COR-L47 (cell line): ENCODE measurements at places on chromosomes 5 and 9.

- no peak for DNase-seq
These were observed 5.9 kb downstream of the KCNMB1 start for GRCh38 chr5:170383227-170383626.

GRCh38 chr9:125532412-125532811, 174.6 kb downstream of the MAPKAP1 start:
- DNase-seq, result no peak

- DNase-seq, result no peak
These were observed 455.1 kb downstream of the EFNA5 start for GRCh38 chr5:107215611-107216010.

GRCh38 chr9:90979639-90980038, 178.0 kb downstream of the SYK start:
- DNase-seq, result no peak

GRCh38 chr9:98130576-98131228, 11.7 kb upstream of the TRIM14 start:
- no peak for DNase-seq

DNA sequence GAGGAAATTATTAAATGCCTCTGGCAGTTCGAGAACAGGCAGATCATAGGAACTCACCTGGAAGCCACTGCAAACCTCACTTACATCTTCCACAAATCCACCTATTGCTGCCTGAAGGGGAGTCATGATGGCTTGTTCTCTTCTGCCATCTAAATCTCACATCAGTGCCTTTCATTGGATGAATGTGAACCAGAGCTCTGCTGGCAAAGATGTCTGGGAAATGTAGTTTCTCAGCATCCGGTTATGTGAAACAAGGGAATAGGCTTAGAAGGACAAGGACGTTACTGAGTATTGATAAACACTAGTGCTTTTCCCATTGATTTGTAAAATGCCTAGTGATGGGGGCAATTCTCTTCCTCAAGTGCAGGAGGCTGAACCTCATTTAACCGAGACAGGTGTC, 483.3 kb downstream of the ARHGEF28 start:
- DNase-seq, result no peak

- no peak for DNase-seq
These were observed 208.9 kb downstream of the TRIM32 start for GRCh38 chr9:116895961-116896360.

- peak; percentile 73 for DNase-seq
These were observed 67.1 kb downstream of the KLF4 start for GRCh38 chr9:107422189-107423185.

DNA sequence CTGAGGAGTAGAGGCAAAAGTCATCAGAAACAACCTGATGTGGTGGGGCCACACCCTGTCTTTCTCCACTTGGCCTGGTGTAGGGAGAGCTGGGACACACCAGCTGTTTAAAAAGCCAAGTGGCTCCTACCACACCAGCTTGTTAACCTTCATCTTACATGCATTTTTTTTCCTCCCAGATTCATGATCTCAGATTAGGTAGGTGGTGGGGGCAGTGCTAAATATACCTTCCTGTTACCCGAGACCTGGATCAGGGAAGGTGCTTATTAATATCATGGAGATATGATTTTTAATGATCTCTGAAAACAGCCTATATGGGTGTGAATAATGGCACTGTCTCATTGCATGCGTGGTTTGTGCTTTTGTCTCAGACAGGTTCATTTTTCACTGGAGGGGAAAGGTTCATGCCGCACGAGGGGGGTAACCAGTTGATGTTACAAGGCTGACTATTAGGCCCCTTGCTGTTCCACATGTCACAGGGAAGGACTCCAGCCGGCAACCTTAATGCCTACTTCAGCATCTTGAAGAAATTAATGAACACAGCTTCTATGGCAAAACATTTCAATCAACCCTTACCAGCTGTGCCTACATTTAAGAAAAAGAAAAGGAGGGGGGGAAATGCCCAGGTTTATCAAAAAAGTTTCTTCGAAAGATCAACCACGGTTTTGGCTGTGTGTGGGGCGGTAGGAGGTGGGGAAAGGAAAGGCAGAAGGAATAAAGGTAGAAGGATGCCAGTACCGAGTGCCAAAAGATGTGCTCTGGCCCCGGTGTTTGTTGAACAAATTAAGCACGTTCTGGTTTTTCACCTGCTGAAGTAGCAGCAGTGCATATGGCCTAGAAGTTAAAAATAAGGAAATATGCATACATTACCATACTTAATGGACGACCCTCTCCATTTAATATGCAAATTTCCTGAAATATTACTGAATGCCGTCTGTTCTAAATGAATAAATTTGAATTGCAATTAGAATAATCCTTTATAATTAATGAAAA, 185.4 kb downstream of the EBF1 start:
- no peak for DNase-seq
